ENCODE measurements at places on chromosomes 1 and 21.

- DNase-seq = no peak
These were observed 21.2 kb upstream of the UTS2 start for GRCh38 chr1:7873801-7874795.

DNA sequence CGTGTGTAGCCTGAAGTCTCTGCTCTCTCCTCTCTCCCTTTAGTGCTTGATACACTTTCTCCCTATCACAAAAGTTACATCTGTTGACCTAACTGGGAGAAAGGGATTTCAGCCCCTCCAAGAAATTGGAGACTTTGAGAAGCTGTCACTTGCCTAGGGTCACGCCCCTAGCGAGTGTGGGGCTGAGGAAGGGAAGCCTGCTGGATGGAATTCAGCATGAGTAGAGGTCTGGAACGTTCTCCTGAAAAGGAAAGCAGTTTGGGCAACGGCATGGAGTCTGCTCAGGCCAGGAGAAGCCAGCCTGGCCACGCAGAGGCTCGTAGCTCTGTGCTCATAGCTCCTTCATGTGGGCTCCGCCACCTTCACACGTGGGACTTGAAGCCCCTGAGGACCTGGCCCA is 22.4 kb downstream of the COL16A1 start:
- no peak for DNase-seq

- DNase-seq = no peak
These were observed 159.8 kb upstream of the SGIP1 start for GRCh38 chr1:66374148-66374547.

- peak; percentile 75 for DNase-seq
These were observed 18.1 kb downstream of the SLX9 start for GRCh38 chr21:44957901-44958451.

GRCh38 chr1:7463526-7463925 is 307.6 kb upstream of the VAMP3 start:
- no peak for DNase-seq

GRCh38 chr1:222928212-222928611 is 113.4 kb downstream of the DISP1 start:
- DNase-seq = peak; percentile 40

- DNase-seq = no peak
These were observed 7.0 kb upstream of the C1orf174 start for GRCh38 chr1:3907031-3907534.

- DNase-seq = no peak
These were observed 19.4 kb upstream of the ESRRG start for GRCh38 chr1:216742625-216743024.

DNA sequence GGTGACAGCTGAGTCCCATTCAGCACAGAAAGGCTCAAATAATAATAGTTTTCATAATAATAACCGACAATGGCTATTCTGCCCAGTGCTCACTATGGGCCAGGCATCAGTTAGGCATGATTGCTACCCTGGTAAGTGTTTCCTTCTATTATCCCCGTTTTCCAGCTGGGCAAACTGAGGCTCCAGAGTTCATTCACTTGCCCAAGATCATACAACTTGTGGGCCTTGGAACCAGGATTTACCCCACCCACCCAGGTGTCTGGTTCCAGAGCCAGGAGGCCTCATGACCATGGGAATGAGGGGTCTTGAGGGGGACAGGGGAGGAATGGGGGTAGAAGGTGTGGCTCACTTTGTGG is 518 bp downstream of the PLOD1 start:
- DNase-seq = no peak

DNA sequence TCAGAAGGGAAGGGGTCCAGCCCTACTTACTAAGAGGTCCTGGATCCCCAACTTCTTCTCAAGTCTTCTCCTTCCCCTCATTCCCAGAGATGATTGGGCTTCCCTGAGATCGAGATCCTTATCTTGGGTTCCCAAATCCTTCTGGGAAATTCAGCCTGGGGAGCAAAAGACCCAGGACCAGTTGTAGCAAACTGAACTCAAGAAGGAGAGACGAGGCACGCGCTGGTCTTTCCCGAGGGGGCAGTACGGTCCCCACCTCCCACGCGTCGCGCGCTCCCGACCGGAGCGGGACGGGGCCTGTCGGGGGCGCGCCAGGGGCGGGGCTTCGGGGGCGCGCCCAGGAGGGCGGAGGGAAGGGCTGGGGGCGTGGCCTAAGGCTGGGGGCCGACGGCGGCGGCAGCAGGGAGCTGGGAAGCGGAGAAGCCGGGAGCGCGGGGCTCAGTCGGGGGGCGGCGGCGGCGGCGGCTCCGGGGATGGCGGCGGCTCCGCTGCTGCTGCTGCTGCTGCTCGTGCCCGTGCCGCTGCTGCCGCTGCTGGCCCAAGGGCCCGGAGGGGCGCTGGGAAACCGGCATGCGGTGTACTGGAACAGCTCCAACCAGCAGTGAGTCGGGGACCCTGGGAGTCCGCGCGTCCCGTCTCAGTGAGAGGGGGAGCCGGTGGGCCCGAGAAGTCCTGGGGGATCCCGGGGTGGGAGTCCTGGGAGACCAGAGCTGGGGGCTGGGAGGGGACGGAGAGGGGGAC is at the start of gene EFNA3:
EFNA3 (plus strand) TSS at position 369 of the 741 bp plus-strand sequence; CDS start at position 474, 105 bp downstream.
- DNase-seq = peak; percentile 81

DNA sequence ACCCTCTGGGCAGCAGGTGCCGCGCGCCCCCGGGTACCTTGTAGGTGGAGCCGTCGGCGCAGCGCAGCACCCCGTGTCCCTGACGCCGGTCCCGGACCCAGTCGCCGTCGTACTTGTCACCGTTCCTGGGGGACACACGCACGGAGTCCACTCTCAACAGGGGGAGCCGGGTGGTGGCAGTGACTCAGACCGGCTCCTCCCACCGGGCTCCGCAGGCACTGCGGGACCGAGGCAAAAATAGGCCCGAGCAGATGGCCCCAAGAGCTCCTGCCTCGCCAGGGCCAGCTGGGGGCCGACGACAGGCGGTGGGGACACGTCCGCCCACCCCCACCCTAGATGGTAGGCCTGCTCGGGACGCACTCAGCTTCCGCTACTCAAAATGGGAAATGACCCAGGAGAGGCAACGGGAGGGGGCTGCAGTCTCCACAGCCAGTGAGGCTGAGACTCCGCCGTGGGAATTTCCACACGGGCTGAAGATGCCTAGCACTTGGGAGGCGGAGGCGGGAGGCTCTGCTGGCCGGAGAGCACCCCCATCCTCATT is 6.3 kb downstream of the MORN1 start:
- peak; percentile 14 for DNase-seq

DNA sequence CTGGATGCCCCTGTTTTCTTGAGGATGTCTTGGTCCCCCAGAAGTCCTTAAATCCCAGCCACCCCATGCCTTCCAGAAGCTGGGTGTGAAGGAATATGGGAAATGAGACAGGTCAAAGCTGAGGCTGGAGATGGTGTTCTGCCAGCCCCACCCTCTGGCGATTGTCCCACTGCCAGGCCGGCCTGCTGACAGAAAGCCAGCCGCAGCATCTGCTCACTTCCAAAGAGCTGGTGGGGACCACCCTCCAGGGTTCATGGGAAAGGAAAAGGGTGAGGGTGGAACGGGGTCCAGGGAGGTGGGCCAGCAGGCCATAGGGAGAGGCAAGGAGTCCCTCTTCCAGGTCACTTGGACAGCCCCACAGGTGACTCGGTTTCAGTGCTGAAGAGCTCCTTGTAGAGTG is 1.9 kb upstream of the LINGO4 start:
- DNase-seq = no peak

- no peak for DNase-seq
These were observed 5.1 kb downstream of the BEND5 start for GRCh38 chr1:48771561-48771960.

DNA sequence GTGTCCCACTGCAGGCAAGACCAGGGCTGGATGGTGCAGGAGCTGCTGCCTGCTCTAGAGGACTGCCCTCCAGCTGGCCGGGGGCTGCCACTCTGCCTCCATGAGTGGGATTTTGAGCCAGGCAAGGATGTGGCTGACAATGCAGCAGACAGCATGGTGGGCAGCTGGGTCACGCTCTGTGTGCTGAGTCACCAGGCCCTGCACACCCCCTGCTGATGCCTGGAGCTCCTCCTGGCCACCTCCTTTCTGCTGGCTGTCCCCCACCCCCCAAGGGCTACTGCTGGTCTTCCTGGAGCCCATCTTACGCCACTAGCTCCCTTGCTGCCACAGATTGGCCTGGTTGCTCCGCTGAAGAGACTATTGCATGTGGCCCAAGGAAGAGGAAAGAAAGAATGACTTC is 3.9 kb upstream of the ZSCAN20 start:
- DNase-seq = no peak

DNA sequence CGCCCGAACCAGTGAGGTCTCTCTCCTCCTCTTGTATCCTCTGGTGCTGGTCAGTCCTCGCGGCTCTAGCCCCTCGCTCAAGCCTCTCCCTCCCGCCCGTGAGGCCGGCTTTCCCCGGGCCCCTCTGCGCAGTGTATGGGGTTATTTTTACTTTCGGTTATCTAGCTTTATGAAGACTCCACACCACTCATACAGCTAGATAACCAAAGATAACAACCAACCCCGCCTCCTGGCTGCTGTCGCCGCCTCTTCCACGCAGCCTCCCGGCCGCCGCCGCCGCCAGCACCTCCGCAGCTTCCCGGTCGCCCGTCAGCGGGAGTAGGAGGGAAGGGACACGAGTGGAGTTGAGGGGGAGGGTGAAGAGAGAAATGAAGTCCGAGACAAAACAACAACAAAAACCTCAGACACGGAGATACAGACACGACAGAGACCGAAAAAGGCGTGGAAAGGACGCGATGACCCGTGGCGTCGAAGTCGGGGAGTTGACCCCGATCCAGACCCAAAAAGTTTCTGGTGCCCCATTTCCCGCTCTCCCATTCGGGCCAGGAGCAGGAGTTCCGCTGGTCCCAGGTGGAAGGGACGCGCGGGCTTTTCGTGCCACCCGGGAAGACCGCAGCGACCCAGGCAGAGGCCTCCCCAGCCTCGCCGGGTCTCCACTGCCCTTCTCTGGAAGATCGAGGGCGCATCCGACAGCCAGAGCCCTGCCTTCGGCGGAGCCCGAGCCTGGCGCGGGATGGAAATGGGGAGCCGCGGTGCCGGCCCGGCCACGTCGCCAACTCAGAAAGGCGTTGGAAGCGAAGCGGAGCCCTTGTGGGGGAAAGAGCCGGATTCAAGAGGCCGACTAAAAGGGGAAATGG is 51.4 kb downstream of the RHBG start:
- no peak for DNase-seq

- no peak for DNase-seq
These were observed 22.4 kb upstream of the CYP2J2 start for GRCh38 chr1:59948990-59949389.

DNA sequence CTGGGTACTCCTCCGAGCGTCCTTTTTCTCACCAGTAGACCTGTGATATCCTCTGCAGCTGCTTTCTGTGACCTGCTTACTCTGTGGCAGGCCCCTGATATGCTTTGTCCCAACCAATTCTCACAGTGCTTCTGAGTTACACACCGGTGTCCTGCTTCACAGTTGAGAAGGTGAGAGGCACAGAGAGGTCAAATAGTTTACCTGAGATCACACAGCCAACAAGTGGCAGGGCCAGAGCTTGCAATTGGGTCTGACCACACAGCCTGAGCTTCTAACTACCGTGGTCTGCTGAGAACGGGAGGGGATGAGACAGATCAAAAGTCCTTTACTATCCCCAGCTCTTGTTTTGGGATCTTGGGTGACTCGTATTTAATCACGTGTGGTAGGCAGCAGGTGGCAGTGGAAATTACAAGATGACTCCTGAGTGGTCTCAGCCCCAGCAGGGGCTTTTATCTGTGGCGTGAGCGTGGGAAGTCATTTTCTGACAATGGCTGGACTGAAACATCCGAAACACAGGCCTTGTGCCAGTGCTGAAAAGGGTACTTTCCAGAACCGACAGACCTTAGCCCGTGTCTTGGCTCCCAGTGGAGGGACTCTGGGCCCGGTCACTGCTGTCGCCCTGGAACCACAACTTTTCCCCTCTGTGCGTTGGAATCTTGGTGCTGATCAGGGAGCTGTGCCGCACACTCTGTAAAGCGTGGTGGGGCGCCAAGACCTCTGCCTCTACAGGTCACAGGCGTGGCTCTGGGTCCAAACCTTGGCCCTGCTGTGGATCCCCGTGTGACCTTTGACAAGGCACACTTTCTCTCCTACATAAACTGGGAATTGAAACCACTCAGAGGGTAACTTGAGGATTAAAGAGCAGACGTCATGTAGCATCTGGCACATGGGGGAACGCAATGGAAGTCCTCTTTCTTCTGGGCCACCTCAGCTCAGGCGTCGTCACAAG is 11.9 kb downstream of the THEMIS2 start:
- DNase-seq = no peak

DNA sequence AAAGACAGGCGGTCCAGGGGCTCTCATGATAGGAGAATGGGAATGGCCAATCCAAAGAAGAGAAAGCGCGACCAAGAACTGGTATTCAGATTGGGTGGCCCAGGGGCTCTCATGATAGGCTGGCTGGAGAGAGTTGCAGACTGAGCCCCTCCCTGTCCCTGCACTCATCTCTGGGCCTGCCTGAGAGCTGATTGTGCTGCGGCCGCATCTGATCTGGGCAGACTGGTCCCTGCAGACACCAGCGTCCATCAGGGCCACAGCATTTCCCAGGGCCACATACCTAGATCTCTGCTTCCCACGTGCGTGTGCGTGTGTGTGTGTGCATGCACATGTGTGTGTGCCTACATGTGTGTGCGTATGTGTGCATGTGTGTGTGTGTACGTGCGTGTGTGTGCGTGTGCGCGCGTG is 30.4 kb upstream of the MAN1C1 start:
- DNase-seq = no peak
